ENCODE measurements at places on chromosomes 11 and 22.

DNA sequence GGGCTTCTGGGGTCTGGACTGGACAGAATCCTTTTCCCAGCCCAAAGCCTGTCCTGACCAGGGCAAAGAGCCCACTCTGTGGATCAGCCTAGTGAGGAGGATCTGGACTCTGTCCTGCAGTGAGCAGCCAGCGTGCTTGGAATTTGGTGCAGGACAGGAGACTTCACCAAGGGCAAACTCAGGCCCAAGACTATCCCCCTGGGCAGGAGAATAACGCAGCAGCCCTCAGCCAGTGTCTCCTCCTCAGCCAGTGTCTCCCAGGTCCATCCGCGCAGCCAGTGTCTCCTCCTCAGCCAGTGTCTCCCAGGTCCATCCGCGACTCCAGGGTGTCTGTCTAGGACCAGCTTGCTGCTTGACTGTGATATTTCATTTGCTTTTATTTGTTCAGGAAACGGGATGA, 1334.0 kb downstream of the TBC1D22A start:
- no peak for DNase-seq

- DNase-seq, result no peak
Measured at GRCh38 chr22:26615830-26616435, 1.9 kb downstream of the CRYBB1 start.

DNA sequence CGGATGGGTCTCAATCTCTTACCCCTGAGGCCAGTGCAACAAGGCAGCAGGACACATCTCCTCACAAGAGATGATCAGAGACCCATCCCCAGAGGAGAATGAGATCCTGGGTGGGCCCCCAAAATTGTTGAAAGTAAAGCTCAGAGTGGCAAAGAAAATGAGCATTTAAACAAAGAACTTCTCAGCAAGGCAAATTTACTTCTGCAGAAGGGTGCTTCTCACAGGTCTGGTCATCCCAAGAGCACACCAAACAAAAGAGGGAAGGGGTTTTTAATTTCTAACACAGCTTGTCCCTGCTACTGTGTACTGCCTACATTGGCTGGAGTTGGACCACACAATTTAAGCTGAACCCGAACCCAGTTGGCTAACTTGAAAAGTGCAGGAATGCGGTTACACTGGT, 1628.6 kb upstream of the RAG2 start:
- no peak for DNase-seq

DNA sequence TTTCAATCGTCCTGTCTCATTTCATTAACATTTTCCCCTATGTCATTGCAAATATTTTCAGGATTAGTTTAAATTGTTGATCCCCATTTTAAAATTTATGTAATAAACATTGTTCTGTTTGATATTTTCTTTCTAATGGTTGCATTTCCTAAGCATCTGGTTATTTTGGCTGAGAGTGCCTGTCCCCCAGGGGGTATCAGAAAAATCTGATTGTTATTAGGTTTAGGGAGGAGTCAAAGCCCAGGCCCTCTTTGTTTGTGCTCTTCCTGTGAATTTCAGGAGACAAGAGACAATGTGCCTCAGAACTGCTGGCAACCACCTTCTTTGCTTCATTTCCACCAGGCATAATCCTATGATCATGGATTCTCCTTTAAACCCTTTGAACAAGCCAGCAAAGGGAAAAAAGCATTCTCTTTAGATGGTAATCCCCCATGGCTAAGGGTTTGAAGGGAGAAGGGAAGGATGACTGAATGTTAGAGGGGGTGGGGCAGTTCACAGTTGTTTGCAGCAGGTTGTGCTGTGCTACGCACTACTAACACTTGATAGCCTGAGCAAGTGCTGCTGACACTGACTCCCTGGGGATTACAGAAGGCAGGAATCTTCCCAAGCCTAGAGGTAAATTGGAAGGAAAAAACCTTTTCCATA, 462.4 kb upstream of the LRRC4C start:
- DNase-seq, result peak; percentile 64

GRCh38 chr22:46803031-46803880, 40.8 kb downstream of the TBC1D22A start:
- DNase-seq, result peak; percentile 90

GRCh38 chr22:32501836-32502752, 27.5 kb downstream of the FBXO7 start:
- DNase-seq, result no peak

DNA sequence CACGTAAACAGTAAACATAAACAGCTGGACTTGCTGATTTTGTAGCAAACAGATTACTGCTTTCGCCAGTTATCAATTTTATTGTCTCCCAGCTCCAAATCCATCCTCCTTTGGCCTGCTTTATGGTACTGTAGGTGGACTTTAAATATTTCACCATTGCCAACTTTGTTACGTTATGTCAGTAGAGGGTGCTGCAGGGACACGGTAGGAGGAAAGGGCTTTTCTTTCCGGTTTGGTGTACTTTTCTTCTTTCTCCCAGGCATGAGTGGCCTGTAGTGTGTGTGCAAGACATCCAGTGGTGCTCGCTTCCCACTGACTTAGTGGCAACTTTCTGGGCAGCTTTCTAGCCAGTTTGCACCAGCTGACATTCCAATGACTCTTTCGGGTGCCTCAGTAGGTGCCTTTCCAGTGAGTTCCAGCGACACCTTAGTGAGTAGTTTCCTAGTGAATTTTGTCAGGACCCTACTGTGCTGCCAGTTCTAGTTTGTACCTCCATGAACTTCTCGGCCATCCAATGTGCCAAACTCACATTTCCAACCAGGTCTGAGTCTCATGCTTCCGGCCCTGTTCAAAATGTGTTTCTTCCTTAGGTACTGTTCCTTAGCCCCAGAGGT, 267.6 kb upstream of the TENM4 start:
- peak; percentile 60 for DNase-seq

GRCh38 chr22:20951932-20952380, 15.1 kb upstream of the AIFM3 start:
- no peak for DNase-seq

GRCh38 chr11:113363996-113364641, 23.5 kb upstream of the ANKK1 start:
- no peak for DNase-seq

- no peak for DNase-seq
Measured at GRCh38 chr22:48568736-48569330, 1258.8 kb downstream of the BRD1 start.

DNA sequence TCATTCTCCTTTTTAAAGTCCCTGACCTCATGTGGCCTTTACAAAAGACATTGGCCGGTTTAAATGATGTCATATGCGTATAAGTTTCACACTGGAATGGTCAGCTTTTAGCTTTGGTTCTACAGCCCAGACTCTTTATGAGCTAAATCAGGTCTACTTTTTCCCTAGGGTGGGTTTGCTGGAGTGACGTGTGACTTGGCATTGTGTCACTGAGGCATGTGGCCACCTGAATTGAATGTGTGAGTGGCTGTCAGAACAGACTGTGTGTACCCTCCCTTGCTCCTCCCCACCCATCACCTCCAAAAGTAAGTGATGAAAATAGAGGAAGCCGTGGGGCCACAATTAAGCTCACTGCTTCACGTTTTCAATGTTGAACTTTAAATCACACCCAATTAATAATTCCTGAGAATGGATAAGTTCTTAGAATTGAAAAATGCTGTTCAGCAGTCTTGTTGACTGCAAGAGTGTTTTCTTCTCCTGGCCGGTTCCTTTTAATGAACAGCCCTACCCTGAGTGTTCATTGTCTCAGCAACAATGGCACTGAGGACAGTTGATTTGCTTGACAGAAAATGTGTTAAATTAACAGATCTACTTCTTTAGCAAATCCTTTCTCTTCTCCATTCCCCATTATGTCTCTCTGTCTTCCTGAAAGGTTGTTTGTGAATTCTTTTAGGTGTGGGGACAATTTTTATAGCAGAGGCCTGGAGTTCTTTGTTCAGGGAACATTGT, 11.3 kb downstream of the CECR2 start:
- DNase-seq, result no peak

DNA sequence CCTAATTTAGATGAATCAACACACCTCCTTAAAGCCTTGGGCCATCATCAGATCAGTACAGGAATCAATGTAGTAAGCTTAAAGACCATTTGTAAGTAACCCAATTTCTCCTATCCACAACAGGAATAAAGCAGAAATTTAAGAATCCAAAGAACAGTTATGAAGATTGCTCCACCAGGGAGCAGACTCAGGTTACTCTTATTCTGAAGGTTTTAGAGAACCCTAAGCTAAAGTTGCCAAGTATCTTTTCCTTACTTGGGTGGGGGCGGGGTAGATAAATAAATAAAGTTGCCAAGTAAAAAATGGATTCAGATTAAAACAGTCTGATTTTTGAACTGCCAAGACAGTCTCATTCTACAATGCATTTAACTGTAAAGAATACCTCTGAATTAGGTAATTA, 18.1 kb downstream of the CKAP5 start:
- DNase-seq, result no peak

DNA sequence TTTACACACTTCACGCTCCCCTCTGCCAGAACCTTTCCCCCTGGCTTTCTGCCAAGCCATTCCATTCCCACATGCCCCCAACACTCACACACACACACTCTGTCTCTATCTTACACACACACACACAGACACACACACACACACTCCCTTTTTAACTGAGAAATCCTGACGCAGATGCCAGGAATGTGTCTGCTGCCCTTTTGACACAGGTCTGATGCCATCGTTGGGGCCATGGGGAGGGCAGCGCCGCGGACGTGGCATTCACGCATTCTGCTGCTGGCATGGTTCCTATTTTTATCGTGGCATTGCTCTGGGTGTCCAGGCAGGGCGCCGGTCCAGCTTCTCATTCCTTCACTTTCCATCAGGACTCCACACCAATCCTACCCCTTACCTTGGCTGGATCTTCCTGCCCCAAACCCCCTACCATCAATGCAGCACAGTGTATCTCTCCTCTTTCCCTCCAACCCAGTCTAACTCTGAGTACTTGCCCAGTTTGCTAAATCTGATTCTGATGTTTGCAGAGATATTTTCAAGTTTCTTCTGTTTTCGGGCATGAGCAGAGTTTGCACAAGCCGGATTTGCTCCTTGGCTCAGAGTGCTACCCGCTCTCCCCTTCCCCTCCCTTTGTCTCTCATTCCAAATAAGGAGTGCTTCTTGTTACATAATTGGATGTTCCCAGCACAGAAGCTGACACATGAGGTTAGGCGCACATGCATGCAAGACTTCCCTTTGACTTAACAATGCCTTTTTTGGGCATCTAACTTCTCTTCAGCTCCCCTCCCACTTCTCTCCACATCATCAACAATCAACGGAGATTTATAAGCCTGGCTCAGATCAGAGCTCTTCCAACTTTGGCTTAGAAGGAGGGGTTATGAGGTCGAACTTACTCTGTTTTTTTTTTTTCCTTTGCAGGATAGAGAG, 18.8 kb downstream of the SNX19 start:
- DNase-seq, result peak; percentile 25

DNA sequence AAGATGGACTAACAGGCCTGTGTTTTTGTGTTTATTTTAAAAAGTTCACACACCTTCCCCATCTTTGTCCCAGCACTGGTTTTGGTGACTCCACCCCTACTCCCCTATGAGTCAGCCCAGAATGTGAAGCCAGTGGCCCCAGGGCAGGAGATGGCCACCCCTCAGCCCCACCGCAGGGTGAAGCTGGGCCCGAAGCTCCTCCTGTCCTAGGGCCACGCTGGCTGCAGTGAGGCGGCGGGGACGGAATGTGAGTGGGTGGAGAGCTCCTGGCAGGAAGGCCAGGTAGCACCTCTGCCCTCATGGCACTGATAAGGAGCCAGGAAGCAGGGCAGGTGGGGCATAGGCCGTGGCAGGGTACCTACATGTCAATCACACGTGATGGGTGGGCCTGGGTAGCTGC, 39.9 kb downstream of the SGSM3 start:
- DNase-seq, result no peak

GRCh38 chr11:10305964-10306918, 1.4 kb downstream of the ADM start:
- no peak for DNase-seq

DNA sequence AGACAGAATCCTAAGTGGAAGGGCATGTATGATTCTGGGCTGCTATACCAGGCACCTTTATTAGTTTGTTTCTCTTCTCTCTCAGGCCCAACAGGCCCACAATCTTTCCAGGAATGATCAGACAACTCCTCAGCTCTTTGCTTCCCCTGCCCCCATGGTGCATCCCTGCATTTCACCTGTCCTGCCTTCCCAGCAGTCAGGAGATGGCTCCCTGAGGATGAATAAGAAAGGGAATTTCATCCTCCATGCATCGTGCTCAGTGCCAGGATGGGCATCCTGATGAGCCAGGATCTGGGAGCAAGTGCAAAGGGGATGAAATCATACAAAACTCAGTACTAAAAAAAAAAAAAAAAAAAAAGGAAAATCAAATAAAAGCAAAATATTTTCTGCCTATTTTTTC, 18.6 kb upstream of the NTM start:
- DNase-seq, result no peak

DNA sequence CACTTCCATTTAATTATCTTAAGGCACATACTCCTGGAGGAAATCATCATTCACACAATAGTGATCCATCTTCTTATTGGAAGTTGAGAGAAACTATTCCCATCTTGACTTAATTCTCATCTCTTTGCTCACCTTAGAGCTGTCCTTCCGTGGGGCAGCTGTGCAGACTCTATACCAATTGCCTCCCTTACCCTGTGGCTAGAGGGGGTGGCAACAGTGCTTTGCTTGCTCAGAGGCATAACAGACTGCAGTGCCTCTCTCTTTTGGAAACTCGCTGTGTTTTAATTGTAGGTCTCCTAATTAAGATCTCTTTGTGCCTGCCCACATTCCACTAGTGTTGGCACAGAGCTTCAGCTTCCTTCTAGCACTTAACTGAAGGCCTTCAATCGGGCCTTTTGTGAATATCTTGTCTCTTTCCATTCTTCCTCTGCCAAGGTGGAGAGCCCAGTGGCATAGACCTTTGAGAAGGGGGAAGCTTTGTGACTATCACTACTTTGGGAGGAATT, 5.5 kb downstream of the KMT2A start:
- no peak for DNase-seq

DNA sequence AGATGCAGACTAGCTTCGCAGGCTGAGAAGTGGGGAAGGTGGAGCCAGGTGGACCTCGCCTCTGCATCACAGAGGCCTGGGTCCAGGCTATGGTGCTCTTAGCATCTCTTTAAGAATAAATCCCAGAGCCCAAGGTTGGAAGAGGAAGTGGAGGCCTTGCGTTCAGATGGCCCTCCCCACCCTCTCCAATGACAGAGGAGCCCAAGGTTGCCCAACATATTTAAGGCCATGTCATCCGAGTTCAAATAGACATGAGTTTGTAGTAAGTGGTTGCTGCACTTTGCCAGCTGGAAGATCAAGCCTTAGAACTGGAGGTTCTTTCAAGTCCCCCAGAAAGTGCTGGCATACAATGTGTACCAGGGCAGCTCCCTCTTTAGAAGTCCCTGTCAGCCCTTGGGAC, 47.1 kb upstream of the HORMAD2 start:
- DNase-seq, result no peak

DNA sequence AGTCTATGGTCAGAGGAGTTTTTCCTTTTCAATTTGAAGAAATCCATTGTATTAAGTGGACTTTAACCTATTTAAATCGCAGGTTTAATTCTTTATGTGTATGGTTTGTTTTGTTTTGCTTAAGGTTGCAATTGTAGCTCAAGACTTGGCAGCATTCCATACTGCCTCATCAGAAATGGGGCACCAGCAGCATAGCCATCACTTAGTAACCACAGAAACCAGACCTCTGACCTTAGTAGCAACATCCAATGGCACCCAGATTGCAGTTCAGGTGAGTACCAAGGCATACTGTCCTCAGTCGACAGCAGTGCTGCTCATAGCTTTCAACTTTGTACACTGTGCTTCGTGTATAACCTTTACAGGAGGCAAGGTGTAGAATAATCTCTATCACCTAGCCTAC, 48.4 kb upstream of the WEE1 start:
- DNase-seq, result no peak
